Activated CD4-positive, alpha-beta T cell treated with anti-CD3 and anti-CD28 coated beads, Interleukin-2, amount 50 U/mL, for 4 hours (primary cell): ENCODE measurements at places on chromosomes 12 and 14.

GRCh38 chr12:46985816-46986215 lies 93.6 kb upstream of the PCED1B start:
- no peak for DNase-seq

DNA sequence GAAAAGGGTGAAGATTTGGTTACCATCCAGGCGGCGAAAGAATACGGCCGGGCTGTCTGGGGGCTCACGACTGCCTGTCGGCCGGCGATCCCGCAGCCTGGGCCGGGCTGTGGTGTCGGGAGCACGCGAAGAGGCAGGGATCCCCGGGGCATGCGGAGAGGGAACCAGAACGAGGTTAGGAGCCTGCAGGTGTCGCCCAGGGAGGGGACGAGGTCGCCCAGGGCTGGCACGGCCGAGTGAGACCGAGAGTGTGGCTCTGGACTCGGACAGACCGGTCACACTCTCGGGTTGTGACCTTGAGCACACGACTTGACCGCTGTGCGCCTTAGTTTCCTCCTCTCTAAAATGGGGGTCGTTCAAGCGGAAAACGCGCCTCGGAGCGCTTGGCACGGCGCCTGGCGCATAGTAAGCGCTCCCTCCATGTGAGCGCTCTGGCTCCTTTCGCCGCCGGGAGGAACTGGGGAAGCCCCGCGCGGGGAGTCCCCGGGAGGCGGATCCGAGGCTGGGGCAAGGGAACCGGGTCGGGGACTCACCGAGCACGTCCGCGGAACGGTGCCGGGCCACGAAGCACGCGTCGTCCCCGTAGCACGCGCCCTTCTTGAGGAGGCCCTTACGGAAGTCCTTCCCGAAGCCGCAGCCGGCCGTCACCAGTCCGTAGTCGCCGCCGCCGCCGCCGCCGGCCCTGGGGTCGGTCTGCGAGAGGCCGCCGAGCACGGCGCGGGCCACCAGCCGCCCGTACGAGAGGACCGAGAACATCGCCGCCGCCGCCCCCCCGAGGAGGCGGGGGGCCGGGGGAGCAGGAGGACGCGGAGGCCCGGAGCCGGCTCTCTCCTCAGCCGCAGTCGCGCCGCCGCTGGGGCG lies 612 bp downstream of the PPTC7 start:
- peak; percentile 74 for DNase-seq

- no peak for DNase-seq
Observed at GRCh38 chr14:100828031-100828769, 2.3 kb downstream of the MEG3 start.

GRCh38 chr12:39300799-39301198 lies 142.1 kb downstream of the KIF21A start:
- no peak for DNase-seq

- no peak for DNase-seq
Observed at GRCh38 chr12:43290836-43291235, 261.2 kb downstream of the ADAMTS20 start.

DNA sequence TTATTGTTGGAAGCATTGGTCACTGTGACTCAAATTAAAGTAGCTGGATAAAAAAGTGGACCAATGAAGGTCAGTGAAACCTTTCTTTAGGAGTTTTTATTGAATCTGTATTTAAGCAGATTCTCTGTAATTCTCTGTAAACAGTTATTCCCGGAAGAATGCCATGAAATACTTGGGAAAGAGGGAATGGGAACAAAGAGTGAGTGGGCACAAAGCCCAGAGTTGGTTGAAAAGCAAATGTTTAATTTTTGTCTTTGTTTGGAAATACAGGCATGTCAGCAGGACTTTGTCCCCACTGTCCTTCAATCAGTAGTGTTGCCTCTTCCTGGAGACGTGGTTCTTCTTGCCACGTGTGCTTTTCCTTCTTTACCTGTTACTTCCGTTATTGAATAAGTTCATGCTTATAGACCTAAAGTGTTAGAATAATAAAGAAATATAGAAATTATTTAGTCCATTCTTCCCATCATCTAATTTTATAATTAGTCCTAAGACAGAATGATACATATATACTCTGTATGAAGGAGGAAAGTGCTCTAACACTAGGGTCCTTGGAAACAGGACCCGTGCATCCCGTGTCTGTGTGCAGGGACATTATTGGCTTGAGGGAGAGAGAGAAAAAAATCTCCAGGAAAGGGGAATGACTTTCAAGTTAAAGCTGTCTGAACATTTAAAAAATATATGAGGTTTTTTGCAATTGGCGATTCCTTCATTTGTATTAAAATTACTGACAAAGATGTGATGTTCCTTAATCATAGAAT lies 2.0 kb upstream of the ANG start:
- DNase-seq: no peak

DNA sequence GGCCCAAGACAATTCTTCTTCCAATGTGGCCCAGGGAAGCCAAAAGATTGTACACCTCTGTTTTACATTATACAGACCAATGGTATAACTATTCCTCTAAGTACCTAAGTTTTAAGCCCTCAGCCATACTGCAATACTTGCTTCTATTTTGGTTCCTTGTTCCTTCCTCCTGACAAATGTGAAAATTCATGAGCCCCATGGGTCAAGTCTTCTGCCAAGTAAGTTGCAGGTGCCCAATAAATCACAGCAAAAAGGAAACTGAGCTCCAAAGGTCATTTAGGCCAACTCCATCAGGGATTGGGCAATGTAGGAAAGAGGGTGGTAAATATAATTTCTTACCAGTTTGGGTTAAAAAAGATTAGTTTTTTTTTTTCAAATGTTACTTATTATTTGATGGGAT lies 57.7 kb upstream of the NPFF start:
- no peak for DNase-seq

GRCh38 chr12:1851151-1851701 lies 30.9 kb downstream of the LRTM2 start:
- no peak for DNase-seq

DNA sequence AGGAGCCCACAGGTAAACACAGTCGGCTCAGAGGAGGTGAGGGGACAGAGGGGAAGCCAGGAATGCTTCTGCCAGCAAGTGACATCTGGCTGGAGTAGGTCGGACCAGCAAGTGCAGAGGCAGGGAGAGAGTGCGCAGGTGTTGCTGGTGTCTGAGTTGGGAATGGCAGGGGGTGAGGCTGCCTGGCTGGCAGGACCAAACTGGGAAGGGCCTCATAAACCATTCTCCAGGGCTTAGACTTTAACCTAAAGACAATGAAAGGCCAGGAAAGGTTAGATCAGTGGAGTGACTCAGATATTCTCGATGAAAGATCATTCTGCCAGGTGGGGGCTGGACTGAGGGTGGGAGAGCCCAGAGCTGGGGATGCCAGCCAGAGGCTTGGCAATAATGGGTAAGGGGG lies 66.4 kb downstream of the ITPK1 start:
- no peak for DNase-seq

DNA sequence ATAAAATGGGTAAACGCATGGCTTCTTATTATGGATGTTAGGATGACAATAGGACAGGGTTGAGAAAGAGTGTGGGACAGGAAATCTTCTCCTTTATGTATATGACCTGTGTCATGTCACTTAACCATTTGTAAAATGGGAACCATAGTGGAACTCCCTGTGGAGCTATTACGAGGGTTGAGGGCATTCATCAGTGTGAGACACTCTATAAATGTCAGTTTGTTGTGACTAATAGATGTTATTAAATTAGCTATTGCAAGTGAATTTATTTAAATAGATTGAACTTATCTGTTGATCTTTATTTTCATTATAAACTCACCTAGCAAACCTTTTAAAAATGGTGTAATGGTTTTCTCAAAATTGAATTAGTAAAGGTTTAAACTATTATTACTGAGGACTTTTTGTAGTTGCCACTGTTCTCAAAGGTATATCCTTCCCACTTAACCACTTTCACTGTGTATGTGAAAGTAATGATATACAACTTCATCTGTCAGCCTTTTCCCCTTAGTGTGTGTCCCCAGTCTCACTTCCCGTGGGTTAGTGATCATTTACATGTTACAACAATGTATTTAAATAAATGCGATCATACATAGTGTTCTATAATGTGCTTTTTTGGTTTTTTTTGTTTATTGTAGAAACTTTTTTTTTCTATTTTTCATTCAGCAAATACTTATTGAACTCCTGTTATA lies 17.1 kb downstream of the HELB start:
- no peak for DNase-seq

DNA sequence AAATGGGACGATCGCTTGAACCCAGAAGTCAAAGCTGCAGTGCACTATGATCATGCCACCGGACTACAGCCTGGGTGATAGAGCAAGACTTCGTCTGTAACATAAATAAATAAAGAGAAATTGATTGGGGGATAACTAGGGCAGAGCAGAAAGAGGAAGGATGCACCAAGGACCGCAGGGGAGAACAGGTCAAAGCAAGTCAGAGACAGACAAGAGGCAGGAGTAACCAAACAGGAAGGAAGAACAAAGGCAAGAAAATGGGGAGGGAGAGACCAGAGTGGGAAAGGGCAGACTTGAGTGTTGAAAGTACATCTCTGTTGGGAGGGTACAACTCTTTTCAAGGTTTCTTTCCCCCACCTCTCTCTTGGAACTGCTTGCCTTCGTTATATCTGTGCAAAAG lies 50.8 kb upstream of the ELK3 start:
- DNase-seq: no peak

DNA sequence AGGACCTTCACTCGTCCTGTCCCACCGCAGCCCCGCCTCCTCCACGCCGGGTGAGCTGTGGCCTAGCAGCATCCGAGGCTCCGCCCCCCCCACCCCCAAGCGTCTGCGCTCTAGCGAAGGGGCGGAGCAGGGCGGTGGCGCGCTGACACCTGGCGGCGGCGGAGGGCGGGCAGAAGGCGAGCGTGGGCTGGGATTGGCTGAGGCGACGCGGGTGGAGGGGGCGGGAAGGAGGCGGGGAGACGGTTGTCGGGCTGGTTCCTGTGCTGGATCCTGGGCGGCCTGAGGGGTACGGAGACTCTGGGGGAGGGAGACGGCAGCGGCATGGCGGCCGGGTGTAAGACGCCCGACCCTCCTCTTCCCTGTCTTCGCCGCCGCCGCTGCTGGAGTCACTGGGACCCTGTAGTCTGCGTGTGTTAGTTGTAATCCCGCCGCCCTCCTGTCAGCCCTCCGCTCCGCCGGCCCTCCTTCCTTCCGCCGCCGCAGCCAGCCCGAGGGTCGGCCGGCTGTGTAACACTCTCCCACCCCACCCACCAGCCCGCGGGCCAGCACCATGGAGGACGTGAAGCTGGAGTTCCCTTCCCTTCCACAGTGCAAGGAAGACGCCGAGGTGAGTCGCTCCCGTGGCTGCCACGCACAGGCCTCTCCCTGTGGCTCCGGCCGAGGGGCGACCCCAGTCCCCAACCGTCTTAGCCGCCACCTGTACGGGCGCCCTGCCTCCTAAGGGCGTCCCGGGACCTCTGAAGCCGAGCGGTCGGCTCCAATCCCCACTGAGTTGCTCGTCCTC lies at the start of gene STYX:
Gene STYX (plus strand): TSS at position 242 of the 784 bp plus-strand sequence. CDS start 309 bp downstream, at position 551.
- peak; percentile 99 for DNase-seq

- DNase-seq: no peak
Observed at GRCh38 chr14:101884089-101884933, 80.1 kb upstream of the DYNC1H1 start.

DNA sequence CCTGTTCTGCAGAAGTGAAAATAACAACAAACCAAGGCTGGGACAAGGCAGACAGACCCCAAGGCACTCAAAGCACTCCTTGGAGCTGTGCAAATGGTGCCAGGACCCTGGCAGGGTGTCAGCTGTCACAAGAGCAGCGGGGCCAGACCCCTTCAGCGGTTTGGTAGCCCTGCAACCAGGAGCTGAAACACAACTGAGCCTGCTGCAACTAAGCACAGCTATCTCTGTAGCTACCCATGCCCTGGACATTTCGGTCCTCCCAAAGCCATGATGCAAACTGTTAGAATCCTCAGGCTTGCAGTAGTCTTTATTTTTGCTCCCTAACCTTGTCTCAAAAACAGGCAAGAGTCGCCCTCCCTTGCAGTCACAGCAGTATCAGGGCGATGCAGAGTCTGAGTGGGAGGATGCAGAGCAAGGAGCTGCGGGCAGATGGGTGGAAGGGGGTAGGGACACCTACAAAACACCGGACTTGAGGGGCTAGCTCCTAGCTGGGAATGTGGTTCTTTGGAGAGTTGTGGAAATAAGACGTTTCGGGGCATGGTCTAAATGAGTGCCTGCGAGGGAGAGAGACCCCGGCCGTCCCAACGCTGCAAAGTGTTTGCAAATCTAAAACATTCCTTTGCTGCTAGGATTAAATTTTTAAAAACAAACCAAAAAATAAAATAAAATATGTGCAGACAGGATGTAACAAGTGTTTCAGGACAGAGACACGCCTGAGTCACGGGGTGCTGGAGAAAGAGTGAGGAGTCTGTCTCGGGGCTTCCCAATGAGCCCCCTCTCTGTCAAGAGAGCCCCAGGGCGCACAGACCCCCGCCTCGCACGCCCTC lies 1.0 kb downstream of the NUAK1 start:
- DNase-seq: no peak

DNA sequence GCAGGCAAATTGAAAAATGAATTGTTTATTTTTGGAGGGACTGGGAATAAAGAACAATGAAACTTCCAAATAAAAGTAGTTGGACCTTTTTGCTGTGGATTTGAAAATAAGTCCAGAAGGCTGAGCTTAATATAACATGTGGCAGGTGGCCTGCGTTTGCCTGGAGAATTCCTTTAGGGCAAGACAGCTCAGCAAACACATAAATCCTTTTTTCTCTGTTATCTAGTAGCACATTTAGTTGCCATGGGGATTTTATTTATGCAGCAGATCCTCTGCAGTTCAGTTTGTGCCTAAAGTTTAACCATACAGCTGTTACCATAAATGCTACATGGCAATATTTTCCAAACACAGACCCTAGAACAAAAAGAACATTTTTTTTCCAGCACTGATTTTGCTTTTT lies 180.0 kb downstream of the NPAS3 start:
- DNase-seq: no peak

DNA sequence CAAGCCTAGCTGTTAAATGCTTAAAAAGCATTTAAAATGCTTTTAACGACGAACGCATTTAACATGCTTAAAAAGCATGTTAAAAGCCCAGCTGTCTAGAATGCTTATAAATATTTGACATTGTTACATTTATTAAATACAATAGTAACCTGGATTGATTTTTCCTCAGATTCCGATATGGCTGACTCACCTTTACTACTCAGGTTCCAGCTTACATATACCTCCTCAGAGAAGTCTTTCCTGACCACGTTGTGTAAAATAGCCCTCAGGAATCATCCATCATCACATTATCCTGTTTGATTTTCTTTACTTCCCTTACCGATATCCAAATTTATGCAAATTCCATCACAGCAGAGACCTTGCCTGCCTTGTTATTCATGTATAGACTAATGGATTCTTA lies 51.4 kb downstream of the SLC41A2 start:
- no peak for DNase-seq

- DNase-seq: no peak
Observed at GRCh38 chr12:84767079-84767478, 145.5 kb downstream of the SLC6A15 start.

DNA sequence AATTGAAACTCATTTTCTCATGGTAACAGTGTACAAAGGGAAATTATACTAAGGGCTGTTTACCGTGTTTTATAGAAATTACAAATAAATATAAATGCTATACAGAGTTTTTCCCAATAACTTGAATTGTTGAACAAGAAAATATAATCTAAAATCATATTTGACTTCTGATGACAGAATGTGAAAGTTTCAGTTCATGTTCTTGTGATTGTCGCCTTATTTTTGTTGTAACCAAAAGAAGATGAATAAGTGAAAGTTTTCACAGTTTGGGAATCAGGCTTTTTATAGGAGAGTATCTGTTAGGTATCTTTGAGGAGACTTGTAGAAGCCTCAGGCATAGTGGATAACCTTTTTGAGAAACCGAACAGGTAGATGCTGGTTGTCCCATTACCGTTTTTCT lies 28.1 kb downstream of the ANO6 start:
- no peak for DNase-seq

- no peak for DNase-seq
Observed at GRCh38 chr14:84760489-84761126, 769.3 kb upstream of the FLRT2 start.
